ENCODE measurements at places on chromosomes 5 and 9.

DNA sequence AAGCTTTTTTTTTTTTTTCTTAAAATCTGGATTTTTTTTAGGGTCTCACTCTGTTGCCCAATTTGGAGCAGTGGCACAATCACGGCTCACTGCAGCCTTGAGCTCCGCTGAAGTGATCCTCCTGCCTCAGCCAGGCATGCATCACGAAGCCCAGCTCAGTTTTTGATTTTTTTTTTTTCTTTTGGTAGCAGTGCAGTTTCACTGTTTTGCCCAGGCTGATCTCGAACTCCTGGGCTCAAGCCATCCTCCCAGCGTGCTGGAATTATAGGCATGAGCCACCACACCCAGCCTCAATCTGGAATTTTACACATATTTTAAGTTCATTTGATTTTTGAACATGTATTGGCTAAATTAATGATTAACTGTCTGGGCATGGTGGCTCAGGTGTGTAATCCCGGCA lies 36.3 kb downstream of the TRIO start:
- peak; percentile 51 for DNase-seq

- no peak for DNase-seq
Measured at GRCh38 chr9:127700594-127701255, 6.1 kb upstream of the CFAP157 start.

GRCh38 chr9:107557236-107557990 lies 67.8 kb upstream of the KLF4 start:
- DNase-seq: no peak

GRCh38 chr9:110047955-110048402 lies 160.0 kb downstream of the C9orf152 start:
- no peak for DNase-seq

DNA sequence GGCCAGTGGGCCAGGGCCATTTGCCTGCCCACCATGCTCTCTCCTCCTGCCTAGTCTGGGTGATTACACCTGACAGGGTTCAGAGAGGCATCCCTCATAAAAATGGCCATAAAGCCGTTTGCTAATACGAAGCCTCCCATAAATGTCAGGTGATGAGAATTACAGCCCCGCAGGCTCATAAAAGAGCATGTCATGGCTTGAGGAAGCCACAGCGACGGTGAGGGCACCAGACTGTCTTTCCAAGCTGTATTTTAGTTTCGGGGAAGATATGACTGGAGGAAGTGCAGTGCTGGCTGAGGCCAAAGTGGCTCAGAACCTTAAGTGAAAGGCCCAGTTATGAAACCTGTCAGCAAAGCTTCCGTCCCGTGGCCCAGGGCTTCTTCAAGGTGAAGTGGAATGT lies 18.5 kb upstream of the TCERG1 start:
- no peak for DNase-seq

DNA sequence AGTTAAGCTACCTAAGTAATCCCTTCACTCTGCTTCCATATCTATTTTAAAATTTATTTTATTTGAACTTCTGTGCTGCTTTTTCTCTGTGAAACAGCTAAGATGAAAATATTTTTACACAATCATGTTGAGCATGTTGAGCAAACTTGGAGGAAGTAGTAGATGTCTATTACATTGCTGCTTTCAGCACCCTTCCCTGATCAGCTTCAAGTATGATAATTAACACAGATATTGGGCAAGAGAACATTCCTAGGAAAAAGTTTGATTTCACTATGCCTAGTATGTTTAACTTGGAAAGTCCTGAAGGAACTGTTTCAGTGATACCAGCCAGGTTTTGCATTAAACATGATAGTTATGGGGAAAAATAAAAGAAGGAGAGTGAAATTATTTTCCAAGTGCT lies 283.6 kb downstream of the ELAVL2 start:
- no peak for DNase-seq

DNA sequence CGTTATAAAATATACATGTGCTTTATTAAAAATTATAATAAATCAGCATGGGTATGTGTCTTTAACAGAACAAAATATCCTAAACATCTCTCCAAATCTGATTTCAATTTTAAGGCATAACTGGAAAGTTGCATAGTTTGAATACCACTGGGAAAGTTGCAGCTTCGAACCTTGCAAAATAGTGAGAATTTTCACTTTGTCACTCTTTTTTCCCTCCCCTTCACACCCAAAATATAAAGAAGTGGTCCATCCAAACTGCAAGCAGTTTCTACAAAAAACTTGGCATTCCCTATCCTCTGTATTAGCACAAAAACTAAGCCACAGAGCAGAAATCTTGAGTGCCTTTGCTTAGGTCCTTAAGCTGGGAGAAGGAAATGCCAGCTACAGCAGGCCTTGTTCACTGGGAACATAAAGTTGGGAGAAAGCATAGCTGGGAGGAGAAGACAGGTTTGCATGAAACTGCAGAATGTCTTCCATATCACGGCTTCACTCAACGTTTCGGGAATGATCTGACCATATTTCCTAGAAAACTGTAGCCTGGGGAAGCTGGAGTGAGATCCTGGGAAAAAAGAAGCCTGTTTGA lies 400.3 kb downstream of the EBF1 start:
- peak; percentile 13 for DNase-seq

DNA sequence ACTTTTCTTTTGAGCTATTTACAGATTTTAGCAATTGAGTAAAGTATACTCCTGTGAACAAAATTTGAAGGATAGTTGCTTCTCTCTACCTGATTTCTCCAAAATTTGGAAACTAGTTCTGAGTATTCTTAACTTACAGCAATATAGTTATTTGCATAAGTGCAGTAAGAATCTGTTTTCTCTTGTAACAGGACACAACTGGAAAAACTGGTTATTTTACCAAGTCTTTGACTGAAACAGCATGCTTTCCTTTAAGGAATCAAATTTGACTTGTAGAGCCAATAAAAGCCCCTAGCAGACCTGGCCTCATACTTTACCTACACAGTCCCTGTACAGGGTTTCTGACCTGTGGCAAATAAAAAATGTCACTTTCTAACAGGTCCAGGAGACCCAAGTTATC lies 301.9 kb upstream of the POU5F2 start:
- no peak for DNase-seq

- no peak for DNase-seq
Measured at GRCh38 chr5:107582625-107583024, 88.1 kb downstream of the EFNA5 start.

- DNase-seq: no peak
Measured at GRCh38 chr5:10505517-10506095, 58.3 kb upstream of the ANKRD33B start.

- DNase-seq: peak; percentile 22
Measured at GRCh38 chr9:2465921-2466460, 155.6 kb upstream of the VLDLR start.

DNA sequence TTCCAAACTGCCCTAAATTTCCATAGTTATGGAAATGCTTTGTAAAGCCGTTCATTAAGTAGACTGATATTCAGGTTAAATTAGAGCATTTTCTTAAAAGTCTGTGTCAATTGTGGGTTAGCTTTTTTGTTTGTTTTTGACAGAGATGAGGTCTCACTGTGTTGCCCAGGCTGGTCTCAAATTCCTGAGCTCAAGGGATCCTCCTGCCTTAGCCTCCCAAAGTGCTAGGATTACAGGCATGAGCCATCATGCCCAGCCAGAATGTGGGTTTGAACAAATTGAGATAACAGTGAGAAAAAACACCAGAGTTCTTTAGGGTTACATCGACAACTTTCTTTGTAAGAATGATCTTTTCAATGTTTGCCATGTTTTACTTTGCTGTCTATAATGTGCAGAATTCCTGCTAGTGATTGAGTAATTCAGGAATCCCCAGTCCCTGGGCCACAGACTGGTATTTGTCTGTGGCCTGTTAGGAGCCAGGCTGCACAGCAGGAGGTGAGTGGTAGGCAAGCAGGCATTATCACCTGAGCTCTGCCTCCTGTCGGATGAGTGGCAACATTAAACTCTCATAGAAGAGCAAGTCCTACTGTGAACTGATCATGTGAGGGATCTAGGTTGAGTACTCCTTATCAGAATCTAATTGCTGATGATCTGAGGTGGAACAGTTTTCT lies 80.5 kb downstream of the RAI14 start:
- peak; percentile 64 for DNase-seq

- DNase-seq: no peak
Measured at GRCh38 chr9:85077944-85078343, 408.4 kb downstream of the NTRK2 start.

- DNase-seq: no peak
Measured at GRCh38 chr9:6214434-6214833, 1.2 kb upstream of the IL33 start.

- DNase-seq: no peak
Measured at GRCh38 chr5:22258139-22258538, 595.0 kb downstream of the CDH12 start.

DNA sequence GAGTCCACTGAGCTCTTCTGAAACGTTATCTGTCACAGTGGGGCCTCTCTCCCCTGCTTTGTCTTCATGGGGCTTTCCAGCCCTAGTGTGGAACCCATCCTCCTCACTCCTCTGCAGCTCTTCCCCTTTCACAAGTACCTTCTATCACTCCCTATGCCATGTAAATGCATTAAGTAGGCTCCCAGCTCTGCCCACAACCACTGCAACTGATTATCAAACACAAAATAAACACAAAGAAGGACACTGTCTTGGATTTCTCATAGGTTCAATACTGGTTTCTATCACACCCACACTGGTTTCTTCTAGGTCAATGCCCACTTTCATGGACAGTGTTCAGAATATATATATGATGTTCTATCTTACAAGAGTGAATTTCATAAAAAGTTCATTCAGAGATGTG lies 139.4 kb downstream of the GNAQ start:
- DNase-seq: no peak

DNA sequence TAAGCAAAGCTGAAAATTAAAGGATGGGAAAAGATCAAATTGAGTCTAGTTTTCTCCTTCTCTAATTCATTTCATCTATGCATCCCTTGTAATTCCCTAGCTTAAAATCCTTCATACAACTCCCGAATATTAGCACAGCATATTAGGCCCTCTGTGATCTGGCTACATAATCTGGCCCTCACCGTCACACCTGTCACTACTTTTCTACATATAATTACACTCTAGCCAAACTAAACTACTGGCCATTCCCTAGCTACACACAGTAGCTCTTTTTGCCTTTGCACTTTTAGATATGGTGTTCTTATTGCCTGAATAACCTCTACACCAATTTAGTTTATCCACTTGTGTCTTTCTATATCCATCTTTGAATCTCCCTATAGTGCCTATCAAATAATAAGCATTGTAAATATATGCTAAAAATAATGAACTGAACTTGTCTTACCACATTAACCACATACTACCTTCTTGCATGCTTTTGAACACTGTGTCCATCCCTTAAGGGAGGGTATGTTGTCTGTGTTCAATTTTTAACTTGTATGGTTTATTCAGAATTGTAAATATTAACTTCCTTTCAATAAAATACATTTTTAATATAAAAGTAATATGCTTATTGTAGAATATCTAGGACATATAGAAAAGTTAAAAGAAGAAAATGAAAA lies 15.9 kb downstream of the RANBP6 start:
- DNase-seq: no peak

DNA sequence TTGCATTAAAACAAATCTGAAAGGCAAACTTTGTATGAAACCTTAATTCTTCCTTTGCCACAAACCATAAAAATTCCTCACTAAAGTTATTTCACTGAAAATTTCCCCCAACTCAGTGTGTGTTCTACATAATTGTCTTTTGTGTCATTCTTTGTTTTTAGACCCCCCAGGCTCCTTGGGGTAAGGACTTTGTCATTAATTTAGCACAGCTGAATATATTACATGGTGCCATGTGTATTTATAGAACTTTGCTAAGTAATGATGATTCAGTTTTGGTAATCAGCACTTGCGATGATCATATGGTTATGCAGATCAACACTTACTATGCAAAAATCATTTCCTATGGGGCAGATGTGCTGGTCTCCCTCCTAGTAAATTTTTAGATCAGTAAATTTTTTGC lies 712.1 kb upstream of the MEF2C start:
- DNase-seq: no peak

GRCh38 chr5:141623186-141623585 lies 4.4 kb upstream of the DIAPH1 start:
- DNase-seq: no peak

DNA sequence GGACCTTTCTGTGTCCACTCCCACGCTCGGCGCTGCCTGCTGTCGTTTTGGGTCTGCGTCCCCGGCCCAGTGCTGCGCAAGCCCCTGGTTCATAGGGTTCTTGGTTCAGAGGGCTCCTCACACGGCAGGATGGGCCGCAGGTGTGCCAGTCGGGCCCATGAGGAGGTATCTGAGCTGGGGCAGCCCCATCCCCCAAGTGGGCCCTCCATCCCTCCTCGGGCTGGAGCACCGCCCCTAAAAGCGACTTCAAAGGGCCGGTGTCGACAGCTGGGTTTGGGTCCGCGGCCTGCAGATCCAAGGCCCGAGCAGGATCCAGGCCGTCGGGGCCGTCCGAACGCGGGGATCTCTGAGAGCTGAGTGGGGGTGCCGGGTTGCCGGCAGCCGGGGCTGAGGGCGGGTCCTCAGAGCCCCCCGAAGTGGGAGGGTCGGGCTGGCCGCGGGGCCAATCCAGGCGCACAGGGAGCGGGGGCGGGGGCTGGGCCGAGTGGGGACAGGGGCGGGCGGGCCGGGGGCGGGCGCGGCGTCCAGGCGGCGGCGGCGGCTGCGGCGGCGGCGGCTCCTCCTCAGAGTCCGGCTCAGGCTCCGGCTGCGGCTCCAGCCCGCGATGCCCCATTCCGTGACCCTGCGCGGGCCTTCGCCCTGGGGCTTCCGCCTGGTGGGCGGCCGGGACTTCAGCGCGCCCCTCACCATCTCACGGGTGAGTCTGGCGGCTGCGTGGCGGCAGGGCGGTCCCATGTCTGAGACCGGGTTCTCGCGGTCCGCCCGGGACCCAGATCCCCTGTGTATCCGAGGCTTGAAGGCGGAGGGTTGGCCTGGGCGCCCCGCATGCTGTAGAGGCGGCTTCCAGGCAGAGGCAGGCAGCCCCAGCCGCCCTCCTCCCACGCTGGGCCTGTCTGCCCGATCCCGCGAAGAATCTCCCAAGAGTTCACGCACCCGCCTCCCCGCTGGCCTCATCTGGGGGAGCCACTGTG lies at the start of gene PDLIM4:
TSS of gene PDLIM4 (plus strand) at position 566 of the 971 bp plus-strand sequence. CDS start at position 605, 39 bp downstream.
- DNase-seq: peak; percentile 51

- no peak for DNase-seq
Measured at GRCh38 chr9:7967093-7967827, 167.7 kb upstream of the DMAC1 start.

All from EH (cell line).